Adrenal gland (tissue), 19 donors: ENCODE measurements at places on chromosomes 6 and 20.

DNA sequence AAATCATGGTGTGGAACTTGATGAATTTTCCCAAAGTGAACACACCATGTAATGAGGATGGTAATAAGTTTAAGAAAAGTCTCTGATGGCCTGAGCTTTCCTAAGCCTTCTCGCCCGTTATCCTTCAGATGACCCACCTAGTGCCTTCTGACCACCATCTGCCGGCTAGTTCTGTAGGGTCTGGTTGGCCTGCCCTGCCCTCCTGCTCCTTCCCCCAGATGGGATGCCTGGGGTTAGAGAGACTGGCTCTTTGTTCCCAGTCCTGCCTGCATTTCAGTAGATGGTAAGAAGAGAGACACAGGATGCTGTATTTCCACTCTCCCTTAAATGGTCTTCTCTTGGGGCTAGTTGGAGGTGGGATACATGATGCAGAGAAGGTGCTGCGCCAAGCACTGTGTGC lies 43.0 kb downstream of the TIAM2 start:
- DNase-seq = no peak

- no peak for DNase-seq
Observed at GRCh38 chr6:42572523-42572922, 8.7 kb downstream of the UBR2 start.

DNA sequence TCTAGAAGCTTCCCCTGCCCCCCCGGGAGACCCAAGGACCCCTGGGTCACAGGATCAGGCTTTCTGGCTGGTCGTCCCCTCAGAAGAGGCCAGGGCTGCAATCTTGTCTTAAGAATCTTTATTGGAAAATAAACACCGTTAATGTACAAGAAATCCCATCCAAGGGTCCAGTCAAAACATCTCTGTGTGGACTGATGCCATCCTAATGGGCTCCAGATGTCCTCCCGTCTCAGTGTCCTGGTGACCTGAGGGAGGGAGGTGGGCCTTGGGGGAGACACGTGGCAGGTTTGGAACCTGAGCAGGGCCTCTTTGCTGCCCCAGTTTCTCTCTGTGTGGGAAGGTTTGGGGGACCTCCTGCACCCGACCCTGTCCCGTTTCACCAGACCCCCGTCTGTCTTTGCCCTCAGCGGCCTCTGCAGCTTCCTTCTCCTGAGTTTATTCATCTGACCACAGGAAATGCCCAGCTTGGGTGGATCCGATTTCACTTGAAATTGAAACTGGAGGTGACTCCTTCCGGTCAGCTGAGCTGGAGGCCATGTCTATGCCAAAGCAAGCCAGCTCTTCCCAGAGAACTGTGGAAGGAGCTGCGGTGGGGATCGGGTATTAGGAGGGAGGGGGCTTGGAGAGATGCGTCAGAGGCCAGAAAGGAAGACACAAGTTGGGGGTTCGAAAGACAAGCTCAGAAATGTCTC lies 75.1 kb downstream of the SLC2A10 start:
- DNase-seq = no peak

DNA sequence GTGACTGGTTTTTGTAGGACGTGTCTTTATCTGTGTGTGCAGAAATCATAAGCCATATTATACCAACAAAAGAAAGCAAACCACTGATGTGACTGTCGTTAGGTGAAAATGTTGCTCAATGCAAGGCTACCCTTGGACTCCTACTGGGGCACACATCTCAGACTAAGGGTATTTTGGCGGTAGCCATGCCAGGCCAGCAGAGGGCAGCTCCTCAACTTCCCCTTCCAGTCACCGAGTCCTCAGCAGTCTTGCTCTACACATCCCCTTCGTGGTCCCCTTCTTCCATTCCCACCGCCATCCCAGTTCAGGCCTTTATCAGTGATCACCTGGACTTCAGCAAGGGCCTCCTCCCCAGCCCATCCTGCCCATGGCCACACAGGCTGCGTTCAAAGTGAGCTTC lies 113.7 kb upstream of the GGTLC1 start:
- no peak for DNase-seq

GRCh38 chr6:41371992-41372831 lies 36.8 kb downstream of the NCR2 start:
- DNase-seq = no peak

- no peak for DNase-seq
Observed at GRCh38 chr6:159695984-159696383, 2.9 kb upstream of the SOD2 start.

GRCh38 chr20:18077157-18077556 lies 19.4 kb upstream of the OVOL2 start:
- DNase-seq = no peak

DNA sequence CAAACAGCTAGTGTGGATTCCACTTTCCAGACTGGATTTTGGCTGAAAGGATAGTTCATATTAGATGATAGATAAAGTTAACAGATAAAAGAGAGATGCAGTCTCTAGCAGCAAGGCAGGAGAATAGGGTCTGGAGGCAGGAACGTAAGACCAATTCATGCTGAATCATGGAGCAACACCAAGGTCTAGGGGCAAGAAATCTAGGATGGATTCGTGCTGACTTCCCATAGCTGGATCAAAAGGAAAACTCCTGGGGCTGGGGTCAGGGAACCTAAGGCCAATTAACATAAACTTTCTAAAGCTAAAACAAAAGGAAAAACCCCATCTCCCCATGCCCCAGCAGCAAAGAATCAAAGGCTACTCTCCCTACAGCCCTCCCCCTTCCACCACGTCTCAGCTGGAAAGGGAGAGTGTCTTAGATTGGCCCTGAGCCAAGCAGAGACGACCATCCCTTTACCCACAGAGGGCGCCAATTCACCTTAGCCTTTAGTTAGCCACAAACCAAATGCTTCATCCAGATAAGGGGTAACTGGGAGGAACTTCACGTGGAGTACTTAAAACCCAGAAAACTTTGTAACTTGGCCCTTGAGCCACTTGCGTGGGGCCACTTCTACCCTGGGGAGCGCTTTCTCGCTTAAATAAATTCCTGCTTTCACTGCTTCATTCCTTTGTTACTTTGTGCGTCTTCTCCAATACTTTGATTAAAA lies 7.6 kb downstream of the TREM1 start:
- peak; percentile 71 for DNase-seq

- no peak for DNase-seq
Observed at GRCh38 chr20:23149623-23150279, 63.6 kb upstream of the CD93 start.

DNA sequence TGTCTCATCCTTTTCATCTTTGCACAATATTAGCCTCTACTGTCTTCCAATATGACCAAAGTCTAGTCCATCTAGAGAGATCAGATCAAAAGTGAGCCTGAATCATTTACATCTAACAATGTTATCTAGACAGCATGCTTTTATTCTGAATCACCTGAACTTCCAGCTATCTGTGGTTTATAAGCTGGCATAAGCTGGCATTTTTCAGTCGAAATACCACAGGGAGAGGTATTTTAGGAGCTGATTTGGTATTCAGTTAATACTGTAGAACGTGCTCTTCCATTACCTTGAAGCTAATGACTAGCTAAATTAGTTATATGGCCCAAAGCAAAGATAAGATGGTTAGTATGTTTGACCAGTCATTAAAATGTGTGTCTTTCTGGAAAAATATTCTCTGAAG lies 188.3 kb upstream of the AGPAT4 start:
- no peak for DNase-seq

- no peak for DNase-seq
Observed at GRCh38 chr6:50451826-50452400, 261.4 kb upstream of the TFAP2D start.

- peak; percentile 4 for DNase-seq
Observed at GRCh38 chr6:158011980-158012566, 30.4 kb downstream of the SYNJ2 start.

DNA sequence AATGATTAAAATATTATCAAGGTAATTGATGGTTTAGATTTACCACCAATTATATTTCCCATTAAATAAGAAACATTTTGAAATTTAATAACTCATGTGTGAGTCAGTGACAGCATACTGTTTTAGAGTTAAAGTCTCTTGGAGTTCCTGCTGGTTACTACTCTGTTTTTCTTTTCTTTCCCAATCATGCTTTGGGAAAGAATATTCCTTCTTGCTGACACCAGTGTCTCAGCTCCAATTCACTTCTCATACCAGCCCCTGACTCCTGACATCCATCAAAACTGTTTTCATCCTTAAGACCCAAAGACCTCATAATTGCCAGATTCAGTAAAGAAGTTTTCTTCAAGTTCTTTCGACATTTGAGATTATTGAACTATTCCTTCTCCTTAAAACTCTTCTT lies 50.3 kb downstream of the AIG1 start:
- DNase-seq = no peak
